ENCODE measurements at places on chromosomes 2 and 18.

DNA sequence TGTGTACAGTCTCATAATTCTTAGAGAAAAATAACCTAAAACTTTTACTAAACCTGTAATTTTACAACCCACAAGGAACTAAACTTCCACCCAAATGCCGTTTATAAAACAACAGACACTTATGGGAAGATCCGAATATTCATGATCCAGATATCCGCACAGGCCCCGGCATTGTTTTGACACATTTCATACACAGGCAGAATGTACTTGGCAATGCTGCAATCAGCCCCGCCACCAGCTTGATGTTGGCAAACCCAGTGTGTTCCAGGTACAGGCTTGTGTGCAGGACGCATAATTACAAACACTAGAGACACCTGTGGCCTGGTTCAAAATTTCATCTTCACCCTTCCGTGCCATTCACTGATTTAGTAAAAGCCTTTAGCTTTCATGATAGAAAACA, 393.0 kb upstream of the SALL3 start:
- no peak for DNase-seq

GRCh38 chr2:98912221-98912851, 23.7 kb downstream of the CRACDL start:
- DNase-seq: peak; percentile 82

DNA sequence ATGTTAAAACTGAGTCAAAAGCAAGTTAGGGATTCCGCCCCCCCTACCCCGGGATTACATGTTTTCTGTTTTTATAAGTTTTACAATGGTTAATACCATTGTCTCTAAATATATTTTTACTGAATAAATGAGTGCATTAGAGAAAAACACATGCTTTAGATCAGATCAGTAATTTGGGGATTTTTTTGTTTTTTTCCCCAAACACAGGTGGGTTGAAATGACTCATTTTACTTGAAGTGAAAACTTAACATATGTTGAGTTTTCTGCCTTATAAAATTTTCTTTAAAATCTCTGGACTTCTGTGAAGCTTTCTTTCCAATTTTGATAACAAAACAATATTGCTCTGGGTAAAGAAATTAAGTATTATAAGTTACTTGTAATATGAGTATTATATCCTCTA, 114.4 kb downstream of the AGPS start:
- DNase-seq: no peak

DNA sequence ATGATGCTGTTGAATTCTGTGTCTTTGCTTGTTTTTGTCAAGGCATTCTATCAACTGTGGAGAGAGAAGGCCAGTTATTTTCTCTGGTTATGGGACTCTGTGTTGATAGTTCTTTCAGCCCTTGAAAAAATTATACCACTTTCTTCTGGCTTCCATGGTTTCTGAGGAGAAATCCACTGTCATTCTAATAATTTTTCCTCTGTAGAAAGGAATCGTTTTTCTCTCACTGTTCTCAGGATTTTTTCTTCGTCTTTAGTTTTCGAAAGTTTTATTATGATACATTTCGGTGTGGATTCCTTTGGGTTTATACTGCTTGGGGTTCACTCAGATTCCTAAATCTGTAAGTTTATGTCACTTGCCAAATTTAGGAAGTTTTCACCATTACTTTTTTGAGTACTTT, 6.6 kb downstream of the GALNT1 start:
- no peak for DNase-seq

DNA sequence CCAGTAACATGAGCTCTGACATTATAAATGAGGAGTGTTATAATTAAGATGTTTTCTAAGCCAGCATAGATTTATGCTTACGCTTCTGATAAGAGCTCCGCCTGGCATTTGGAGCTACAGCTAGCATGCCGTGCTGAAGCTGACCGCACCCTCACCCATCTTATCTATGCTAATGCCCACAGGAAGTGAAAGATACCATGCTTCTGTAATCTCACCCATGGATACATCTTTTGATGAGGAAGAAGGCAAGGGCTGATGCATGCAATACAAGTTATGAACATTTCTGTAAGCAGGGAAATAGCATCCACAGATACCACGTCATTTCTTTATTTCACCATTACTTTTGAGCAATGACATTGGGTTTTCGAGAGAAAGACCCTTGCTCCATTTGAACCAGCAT, 82.3 kb downstream of the ARL4C start:
- no peak for DNase-seq

GRCh38 chr18:27769152-27769551, 407.8 kb downstream of the CDH2 start:
- no peak for DNase-seq

DNA sequence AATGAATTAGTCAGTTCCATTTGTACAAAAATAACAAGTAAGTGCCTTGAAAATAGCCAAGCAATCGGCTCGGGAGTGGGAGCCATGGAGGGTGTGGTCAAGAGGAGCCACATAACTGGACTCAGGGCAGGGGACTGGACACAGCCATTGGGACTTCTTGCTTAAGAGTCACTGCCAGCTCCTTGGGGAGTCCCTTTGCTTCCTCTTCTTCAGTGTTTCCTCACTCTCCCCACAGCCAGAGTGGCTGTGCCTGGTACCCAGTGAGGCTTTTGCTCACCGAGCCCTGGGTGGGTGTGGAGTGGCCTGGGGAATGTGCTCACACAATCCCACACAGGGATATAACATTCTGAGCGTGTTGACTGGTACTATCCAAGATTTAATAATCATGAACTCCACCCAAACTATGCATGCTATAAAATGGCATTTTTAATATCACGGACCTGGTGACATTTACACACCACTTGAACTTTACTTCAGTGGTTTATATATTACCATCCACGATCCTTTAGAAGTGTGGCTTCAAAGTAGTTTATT, 94.6 kb downstream of the PTGR3 start:
- DNase-seq: no peak
